GM23338 (cell line): ENCODE measurements at places on chromosomes 12 and 14. TPM values are rescaled to one million over a fixed set of nuclear protein-coding genes. Genes with fewer than 3 reads are reported as not detected.

DNA sequence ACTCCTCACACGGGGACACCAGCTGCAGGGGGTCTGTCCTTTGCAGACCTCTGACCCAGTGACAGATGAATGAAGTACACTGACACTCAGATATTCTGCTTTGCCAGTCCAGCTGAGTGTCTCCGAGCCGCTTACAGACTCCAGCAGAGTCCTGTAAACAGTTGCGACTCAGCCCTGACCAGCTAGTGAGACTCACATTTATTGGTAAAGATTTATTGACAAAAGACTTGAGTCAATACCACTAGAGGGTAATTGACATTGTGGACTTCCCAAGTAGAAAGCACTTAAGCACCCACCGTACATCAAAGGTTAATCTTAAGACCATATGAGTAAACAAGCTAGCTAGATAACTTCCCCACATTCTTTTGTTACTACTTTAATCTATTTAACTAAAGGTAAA is 9.8 kb upstream of the FKBP4 start:
- DNase-seq = no peak

- DNase-seq = no peak
Observed at GRCh38 chr12:20050221-20050620, 318.1 kb upstream of the PDE3A start.

- peak; percentile 7 for DNase-seq
Observed at GRCh38 chr12:76777765-76778216, 13.9 kb downstream of the ZDHHC17 start.

GRCh38 chr12:91651728-91652127 is 469.1 kb upstream of the DCN start:
- DNase-seq = no peak

Gene KRT2
- total RNA-seq = not detected in 2 replicates

Gene IKBIP
- total RNA-seq = 15.4 and 17.8 TPM in 2 replicates

Gene AMHR2
- total RNA-seq = 0.24 TPM in 1 of 2 replicates, not detected in the other
